ENCODE measurements at places on chromosomes 12 and 14. TPM values are rescaled to one million over a fixed set of nuclear protein-coding genes. Genes with fewer than 3 reads are reported as not detected.

ARMH4 gene
- total RNA-seq = 0.62 TPM

PRH1 gene
- 2.2 TPM for total RNA-seq

SERPINA9 gene
- total RNA-seq = not detected

IL22 gene
- total RNA-seq = not detected

IL23A gene
- 0.70 TPM for total RNA-seq

OR6C76 gene
- total RNA-seq = not detected

TDG gene
- 33.2 TPM for total RNA-seq

All from A549 treated with ZK216348 at 1 μM for 4 hours (cell line).